Renal pelvis (tissue), 12 donors: ENCODE measurements at places on chromosomes 1 and 21.

- no peak for DNase-seq
These were observed 7.3 kb downstream of the GNG4 start for GRCh38 chr1:235642011-235642942.

DNA sequence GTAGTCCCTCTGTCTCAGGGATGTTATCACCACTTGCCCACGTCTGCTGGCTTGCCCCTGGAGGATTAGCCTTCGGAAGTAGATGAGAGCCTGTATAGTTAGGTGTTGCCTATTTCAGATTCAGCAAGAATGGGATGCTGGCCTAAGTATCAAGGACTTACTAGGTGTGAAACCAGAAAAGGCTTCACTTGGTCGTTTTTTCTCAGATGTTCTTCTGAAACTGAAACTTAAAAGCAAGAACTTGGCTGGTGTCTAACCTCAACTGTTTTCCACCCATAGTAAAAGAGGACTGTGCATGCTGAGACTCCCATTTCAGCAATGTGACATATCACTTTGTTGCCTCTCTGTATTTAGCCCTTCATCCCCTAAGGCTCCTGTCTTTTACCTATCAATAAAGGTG lies 67.0 kb upstream of the LRRC53 start:
- no peak for DNase-seq

DNA sequence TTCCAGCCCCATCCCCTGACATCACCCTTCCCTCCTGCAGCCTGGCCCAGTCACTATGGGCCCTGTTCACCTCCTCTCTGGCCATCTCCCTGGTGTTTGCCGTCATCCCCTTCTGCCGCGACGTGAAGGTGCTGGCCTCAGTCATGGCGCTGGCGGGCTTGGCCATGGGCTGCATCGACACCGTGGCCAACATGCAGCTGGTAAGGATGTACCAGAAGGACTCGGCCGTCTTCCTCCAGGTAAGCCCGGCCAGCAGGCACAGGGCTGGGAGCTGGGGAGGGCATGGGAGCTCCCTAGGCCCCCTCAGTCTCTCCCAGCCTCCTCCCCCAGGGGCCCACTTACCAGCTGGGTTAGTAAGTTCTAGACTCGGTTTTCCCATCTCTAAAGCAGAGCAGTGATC lies 52.1 kb downstream of the ELK4 start:
- DNase-seq: no peak

DNA sequence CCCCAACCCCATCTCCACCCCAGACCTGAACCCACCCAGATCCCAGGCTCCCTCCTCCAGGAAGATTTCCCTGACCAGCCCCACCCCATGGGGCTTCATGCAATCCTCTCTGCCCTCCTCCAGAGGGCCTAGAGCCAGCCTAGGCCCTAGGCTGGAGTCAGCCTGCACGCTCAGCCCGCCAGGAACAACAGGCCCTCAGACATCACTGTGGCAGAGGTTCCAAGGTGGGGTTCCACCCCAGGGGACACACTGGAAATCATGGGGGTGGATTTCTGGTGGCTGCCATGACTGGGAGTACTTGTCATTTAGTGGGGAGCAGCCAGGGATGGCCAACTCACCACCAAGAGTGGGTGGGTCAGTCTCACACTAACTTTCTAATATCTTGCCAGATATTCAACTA lies 122.0 kb downstream of the GLIS1 start:
- no peak for DNase-seq

GRCh38 chr1:226223786-226224244 lies 351 bp downstream of the MIXL1 start:
- peak; percentile 8 for DNase-seq

- DNase-seq: no peak
These were observed 34.8 kb upstream of the NPL start for GRCh38 chr1:182754543-182755314.

- DNase-seq: no peak
These were observed 69.5 kb downstream of the TM2D1 start for GRCh38 chr1:61655453-61655852.

DNA sequence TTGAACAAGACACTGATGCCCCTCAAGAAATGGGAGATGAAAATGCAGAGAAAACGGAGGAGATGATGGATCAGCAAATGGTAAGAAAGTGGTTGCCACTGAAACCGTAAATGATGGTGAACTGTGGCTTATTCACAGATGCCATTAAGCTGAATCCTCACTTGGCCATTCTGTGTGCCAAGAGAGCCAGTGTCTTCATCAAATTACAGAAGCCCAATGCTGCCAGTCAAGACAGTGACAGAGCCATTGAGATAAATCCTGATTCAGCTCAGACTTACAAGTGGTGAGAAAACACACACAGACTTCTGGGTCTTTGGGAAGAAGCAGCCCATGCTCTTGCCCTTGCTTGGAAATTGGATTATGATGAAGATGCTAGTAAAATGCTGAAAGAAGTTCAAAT lies 52.5 kb downstream of the NBPF6 start:
- no peak for DNase-seq

- DNase-seq: no peak
These were observed 3.7 kb downstream of the ADAMTS4 start for GRCh38 chr1:161195171-161195570.

- no peak for DNase-seq
These were observed 21.5 kb upstream of the MTARC2 start for GRCh38 chr1:220726634-220727033.

GRCh38 chr1:118960567-118961136 lies 27.5 kb downstream of the TBX15 start:
- DNase-seq: peak; percentile 43

DNA sequence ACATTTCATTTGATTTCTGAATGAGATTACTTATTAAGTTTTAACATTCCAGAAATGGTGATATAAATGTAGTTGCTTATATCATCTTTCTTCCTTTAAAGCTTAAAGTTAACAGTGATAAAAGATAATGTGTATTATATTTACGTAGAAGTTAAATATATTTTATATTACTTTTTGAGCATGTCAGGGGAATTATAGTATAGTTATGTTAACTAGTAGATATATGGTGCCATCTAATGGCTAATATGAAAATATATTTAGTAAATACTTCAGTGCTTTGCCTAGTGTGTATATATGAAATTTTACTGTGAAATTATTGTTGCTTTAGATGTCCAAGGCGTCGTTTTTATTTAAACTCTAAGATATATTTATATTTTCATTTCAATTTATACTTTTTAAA lies 51.5 kb downstream of the SYT14 start:
- peak; percentile 3 for DNase-seq

GRCh38 chr1:28864695-28865094 lies 49.7 kb upstream of the EPB41 start:
- no peak for DNase-seq

DNA sequence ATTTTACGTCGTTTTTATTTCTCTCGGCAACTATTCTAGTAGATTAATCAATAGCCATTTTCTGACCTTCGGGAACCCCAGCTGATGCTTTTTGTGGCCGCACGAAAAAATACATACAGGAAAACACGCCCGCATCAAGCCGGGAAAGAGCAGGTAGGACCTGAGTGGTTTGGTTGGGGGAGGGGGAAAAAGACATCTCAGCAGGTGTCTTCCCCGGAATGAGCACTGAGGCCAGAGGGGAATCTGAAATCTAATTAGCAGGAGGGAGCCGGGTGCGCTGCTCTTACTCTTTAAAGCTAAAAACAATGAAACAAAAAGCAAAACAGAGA lies 618 bp upstream of the FOXD3 start:
- no peak for DNase-seq

GRCh38 chr1:162997499-162998285 lies 71.5 kb upstream of the RGS4 start:
- no peak for DNase-seq

GRCh38 chr1:15370781-15371520 lies 38.7 kb upstream of the EFHD2 start:
- DNase-seq: no peak

DNA sequence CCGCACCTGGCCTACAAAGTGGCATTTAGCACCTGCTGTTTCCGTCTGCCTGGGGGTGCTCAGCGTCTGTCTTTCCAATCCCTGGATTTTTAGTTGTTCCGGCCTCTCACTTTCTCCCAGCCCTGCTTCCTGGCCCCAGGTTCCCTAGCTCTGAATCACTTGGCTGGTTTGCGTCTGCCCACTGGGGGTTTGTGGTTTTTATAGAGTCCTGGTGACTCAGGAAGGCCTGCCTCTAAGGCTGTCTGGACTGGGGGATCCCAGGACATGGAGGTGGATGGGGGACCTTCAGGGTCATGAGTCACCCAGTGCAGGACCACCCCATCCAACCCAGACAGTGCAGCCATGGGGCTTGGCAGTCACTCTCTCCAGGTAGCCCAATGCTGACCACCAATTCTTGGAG lies 53.5 kb downstream of the MRPL37 start:
- no peak for DNase-seq

DNA sequence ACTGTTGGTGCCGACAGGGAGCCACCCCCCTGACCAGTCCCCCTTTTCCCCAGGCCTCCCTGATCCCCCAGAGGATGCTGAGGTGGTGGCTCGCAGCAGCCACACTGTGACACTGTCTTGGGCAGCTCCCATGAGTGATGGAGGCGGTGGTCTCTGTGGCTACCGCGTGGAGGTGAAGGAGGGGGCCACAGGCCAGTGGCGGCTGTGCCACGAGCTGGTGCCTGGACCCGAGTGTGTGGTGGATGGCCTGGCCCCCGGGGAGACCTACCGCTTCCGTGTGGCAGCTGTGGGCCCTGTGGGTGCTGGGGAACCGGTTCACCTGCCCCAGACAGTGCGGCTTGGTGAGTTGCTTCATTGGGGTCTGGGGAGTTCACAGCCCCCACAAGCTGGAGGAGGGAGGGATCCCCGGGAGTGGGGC lies 89.2 kb downstream of the TRIM11 start:
- DNase-seq: no peak

- no peak for DNase-seq
These were observed 114.9 kb upstream of the SLC45A1 start for GRCh38 chr1:8203056-8203455.

DNA sequence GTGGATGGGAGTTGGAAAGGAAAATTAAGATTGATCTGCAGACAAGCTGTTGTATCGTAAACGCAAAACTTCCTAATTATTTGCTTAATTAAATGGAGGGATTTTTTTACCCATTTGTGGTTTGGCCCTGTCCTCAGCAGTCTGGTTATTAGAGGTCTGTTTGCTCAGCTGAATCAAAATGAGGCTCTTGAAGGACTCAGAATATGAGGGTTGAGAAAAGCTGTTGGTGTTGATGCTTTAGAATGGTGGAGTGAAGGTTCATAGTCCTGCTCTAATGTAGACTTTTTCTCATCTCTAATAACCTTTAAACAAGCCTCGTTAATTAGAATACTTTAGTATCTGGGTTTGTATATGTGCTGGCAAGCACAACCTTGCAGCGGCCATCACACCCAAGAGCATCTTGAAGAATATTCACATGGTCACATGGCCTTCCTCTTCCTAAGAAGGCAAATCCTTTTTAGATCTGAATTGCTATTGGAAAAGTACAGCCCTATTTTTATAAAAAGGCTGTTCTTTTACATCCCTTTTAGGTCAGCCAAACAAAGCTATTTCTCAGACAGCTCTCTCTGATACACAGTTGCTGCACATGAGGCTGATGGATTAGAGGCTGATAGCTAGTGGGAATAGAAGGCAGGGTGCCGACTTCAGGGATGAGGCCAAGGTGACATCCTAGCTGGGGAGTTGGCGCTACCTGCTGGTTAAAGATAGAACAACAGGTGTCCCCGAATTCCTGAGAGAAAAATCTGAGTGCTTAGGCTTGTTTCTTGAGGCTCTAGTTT lies 53.8 kb downstream of the MACF1 start:
- peak; percentile 60 for DNase-seq

DNA sequence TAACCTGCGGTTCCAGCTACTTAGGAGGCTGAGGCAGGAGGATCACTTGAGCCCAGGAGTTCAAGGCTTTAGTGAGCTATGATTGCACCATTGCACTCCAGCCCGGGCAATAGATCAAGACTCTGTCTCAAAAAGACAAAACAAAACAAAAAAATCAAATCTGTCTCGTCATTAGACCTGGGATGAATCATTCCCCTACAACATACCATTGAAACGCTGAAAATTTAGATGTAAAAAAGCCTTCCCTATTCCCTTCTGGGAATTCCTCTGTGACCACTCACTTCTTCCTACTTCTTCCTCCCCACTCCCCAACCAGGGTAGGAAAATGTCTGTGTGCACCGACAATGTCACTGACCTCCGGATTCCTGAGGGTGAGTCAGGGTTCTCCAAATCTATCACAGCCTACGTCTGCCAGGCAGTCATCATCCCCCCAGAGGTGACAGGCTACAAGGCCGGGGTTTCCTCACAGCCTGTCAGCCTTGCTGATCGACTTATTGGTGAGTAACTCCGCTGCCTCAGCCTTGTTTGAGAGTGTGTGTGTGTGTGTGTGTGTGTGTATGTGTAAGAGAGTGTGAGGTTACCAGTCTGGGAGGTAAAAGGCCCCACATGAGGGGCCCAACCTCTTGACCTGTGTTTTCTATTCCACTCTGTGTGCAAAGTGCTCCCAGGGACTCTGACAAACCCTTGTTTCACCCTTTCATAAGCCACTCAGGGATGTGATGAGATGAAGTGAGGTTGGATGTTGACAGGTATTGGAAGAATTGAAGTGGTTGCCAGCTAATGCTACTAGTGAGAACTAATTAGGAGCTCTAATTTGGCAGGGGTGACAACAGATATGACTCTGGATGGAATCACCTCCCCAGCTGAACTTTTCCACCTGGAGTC lies 16.3 kb upstream of the SARS1 start:
- no peak for DNase-seq

DNA sequence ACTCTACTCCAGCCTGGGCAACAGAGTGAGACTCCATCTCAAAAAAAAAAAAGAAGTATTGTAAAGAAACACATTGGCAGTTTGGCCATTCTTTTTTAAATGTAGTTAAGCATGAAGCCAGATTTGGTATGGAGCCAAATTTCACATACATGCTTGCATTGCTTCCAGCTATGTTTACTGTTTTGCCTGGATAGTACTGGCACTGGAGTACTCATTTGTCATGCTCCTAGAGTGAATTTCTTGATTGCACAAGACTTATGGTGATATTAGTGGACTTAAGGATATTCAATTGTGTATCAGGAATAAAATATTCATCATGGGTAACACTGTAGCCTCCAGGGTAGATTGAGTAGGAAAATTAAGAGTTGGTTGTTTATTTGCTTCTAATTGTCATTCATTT lies 24.5 kb upstream of the SLC9A1 start:
- no peak for DNase-seq

DNA sequence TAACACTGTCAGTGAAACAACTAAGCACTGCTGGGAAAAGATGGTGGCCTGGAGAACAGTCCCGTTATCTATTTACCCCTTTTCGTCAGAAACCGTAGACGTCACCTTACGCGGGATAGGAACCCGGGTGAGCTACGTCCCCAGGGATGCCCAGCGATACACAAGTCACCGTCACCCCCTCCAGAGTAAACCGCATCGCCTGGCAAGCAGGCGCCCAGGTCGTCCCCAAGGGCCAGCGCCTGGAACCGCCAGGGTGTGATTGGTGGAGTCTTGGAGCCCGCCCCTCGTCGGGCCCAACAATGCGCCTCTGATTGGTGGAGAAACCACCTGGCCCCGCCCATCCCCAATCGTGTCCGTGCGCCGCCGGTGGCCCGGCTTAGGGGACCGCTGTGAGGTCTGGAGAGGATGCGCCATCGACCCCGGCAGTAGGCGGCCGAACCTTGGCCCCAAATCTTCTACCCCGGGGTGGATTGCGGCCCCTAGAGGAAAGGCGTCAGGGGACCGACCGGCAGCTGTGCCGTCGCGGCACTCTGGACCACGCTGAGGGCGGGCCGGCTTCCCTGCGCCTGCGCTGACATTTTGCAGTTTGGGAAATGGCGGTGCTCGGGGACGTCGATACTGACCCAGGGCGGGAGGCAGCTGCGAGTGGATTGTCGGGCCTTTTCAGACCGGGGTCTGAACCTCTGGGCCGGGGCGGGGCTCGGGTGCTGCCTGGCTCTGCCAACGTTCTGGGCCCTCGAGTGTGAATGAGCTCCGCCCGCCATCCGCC lies 34.4 kb downstream of the SLC2A1 start:
- DNase-seq: peak; percentile 95

- DNase-seq: peak; percentile 63
These were observed 38.3 kb downstream of the LRRN2 start for GRCh38 chr1:204647114-204647804.
